Peyer's patch (tissue), 4 donors: ENCODE measurements at places on chromosomes 6 and 20. TPM values are rescaled to one million over a fixed set of nuclear protein-coding genes. Genes with fewer than 3 reads are reported as not detected.

The FAM83B gene
- 30.9 TPM for total RNA-seq

The CCN6 gene
- total RNA-seq, result not detected

The FAM8A1 gene
- total RNA-seq, result 28.7 TPM

The PTPRA gene
- total RNA-seq, result 22.8 TPM

The PM20D2 gene
- 7.9 TPM for total RNA-seq

The FARS2 gene
- total RNA-seq, result 15.4 TPM
